ENCODE measurements at places on chromosomes 5 and 9.
A peak's percentile ranks its signal among the peaks of the same experiment; 100 is the strongest.

- DNase-seq = no peak
Measured at GRCh38 chr5:169646856-169647255, 9.8 kb downstream of the DOCK2 start.

GRCh38 chr9:127722055-127722745 lies 6.3 kb downstream of the TTC16 start:
- DNase-seq = no peak

- DNase-seq = no peak
Measured at GRCh38 chr5:32501071-32502002, 56.8 kb upstream of the ZFR start.

GRCh38 chr5:110873773-110874437 lies 135.1 kb downstream of the SLC25A46 start:
- DNase-seq = no peak

GRCh38 chr9:38079461-38080031 lies 10.5 kb upstream of the SHB start:
- DNase-seq = peak; percentile 92

DNA sequence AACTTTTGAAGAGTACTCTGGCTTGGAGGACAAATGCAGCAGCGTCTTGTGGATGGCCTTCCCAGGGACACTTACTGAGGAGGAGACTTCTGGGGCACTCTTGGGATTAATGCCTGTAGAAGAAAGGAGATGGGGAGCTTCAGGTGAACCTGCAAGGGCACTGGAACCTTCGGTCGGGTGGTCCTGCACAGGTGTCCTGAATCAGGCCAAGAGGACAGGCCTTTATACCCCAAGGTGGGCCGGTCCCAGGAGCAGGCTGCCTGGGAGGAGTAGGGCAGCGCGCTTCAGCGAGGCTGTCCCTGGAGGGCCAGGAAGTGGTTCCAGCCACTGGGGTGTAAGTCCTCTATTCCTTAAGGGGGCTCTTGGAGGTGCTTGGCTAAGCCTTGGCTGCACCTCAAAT lies 27.9 kb downstream of the GADD45G start:
- no peak for DNase-seq

- no peak for DNase-seq
Measured at GRCh38 chr5:5667136-5667554, 244.7 kb downstream of the ICE1 start.

DNA sequence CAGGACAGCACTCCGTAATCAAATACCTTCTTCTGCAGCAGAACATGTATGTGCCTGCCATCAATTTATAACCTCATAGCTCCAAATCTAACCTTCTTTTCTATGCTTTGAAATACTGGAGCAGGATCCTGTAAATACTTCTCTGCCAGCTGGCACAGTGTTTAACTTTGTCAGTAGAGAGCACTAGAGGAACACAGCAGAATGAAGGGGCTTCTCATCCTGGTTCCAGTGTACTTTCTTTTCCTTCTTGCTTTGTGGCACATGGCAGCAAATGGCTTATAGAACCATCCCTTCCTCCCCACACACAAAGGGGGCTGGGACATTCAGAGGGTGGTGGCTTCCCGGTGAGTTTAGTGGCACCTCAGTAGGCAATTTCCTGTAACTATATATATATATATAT lies 3.8 kb upstream of the FBXW11 start:
- peak; percentile 26 for DNase-seq

DNA sequence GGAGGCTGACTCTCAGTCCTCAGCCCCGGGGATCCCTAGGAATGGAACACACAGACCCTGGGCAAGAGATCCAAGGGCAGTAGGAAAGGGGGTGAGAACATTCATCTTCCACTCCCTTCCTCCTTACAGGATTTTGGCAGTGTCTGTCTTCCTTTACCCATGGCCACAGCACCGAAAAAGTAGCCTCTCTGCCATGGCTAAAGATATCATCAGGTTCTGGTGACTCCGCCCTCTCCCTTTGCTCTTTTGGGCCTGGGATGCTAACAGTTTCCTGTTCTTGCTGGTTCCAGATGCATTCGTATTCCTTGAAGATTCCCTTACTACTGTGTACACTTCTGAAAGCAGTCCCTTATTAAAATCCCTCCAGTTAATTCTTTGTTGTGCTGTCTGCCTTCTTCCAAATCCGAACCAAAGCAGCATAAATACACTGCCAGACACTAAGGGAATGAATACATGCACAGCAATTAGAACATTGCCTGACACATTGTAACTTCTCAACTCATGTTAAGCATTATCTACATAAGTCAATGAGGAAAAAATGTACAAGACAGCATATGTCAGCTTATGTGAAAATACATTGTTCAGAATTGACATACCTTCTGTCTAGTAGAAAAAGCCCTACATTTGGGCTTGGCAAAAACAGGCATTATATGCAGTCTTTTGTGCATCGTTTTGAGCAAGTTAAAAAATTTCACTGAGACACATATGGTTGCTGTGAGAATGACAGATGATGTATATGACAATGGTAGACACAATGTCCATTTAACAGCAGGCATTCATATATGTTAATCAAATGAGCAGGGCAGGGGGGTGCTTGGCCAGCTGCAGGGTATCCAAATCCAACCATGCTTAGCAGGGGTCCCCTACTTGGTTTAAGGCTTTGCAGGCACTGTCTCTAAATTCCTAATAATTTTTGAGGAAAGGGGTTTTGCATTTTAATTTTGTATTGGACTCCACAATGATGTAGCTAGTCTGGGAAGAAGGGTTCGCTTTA lies 58.8 kb upstream of the RAI14 start:
- no peak for DNase-seq

DNA sequence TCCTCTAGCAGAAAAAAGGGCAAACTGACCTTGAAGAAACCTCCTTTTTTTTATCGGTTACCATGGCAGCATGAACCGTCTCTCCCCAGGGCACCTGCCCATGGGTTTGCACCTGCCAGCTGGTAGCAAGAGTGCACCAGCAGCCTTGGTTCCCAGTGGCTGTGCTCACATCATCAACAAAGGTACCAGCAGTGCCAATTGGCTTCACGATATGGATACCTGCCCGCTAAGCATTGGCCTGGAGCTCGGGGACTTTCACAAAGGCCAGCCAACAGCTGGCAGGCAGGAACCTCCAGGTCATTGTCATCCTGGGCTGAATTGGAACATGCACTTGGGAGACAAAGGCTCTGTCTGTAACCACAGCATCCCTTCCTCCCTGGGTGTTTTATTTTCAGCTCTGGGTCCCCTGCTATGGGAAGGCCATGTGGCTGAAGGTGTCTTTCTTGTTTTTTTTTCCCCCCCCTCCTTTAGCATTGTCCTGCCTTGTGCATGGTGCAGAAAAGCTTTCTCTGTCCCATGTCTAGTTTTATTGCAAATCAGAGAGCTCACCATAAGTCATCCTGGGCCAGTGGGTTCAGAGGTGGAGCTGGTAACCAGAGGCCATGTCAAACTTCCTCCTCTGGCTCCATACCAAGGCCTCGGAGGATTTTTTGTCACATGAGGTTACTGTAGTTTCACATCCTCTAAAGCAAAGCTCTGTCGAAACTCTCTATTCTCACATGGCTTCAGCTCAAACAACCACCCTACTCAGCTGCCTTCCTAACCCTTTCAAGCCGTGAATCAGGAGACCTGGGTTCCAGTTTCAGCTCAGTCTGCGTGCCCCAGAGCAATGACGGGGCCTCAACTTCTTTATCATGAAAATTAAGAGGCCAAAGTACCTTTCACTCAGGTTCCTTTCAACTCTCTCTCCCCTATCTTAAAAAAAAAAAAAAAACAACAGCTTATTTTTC lies 145.5 kb upstream of the MAP3K1 start:
- DNase-seq = no peak

GRCh38 chr5:114830114-114830513 lies 339.6 kb downstream of the TRIM36 start:
- DNase-seq = no peak

- DNase-seq = peak; percentile 47
Measured at GRCh38 chr9:81320909-81321482, 368.4 kb downstream of the TLE1 start.

DNA sequence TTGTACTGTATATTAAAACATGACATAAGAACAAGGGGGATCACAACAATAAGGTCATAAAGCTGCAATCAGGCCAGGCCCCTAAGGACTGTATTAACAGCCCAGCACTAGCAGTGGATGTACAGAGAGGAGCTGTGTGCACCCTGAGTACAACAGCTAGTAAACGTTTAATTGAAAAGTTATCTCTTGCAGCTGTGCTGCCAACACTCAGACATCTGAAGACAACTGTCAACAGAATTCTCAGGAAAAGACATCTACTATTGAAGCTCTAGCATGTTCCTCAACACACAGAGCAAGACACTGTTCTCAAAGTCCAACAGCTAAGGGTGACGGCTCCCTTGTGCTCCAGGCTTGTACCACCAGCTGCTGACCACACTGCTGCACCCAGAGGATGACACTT lies 199.6 kb downstream of the DCP2 start:
- no peak for DNase-seq

DNA sequence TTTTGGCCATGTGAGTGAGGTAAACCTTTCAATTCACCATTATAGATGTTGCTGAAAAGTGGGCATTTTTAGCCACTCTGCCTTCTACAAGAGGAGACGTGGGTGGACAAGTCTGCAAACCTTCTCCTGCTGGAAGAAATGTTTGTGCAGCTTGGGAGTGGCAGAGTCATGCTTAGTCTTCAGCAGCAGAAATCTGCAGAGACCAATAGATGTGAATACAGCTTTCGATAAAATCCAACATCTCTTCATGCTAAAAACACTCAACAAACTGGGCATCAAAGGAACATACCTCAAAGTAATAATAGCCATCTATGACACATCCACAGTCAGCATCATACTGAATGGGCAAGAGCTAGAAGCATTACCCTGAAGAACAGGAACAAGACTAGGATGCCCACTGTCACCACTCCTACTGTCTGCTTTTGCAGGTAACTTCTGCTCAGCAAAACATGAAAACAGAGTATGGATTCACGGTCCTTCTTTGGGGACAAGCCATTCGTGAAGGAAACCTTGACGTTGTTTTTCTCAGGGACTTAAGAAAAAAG lies 91.3 kb downstream of the RALGPS1 start:
- DNase-seq = no peak

- DNase-seq = no peak
Measured at GRCh38 chr9:78319197-78320029, 22.5 kb downstream of the PSAT1 start.

DNA sequence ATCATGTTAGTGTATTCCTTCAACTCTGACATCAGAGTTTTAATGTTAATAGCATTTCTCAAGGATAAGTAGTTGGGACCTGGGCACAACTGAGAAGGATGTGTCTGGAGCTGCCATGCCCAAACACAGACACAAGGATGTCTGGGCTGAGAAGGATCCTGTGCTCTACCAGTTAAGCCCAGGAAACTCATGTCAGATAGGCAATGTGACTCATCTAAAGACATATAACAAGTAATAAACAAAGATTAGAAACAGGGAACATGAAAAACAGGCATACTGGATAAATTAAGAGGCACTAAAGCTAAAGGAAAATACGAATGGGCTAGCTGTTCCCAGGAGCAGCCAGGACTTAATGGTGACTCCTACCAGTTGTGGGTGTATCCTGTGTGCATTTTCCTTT lies 9.1 kb upstream of the EGFLAM start:
- DNase-seq = no peak

DNA sequence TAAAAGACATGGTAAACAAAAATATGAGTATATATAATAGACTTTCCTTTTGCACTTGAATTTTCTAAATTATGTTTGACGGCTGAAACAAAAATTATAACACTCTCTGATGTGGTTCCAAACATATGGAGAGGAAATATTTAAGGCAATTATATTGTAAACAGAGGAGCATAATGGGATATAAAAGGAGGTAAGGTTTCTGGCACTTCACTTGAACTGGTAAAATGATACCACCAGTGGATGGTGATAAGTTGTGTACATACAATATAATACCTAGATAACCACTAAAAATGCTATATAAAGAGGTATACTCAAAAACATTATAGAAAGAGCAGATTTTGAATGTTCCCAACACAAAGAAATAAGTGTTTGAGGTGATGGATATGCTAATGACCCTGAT lies 192.9 kb upstream of the RAD23B start:
- no peak for DNase-seq

GRCh38 chr9:137575716-137576411 lies 2.9 kb downstream of the DPH7 start:
- DNase-seq = no peak

- no peak for DNase-seq
Measured at GRCh38 chr5:154209591-154210081, 19.1 kb downstream of the GALNT10 start.

GRCh38 chr9:124869466-124869985 lies 7.6 kb downstream of the ARPC5L start:
- no peak for DNase-seq

DNA sequence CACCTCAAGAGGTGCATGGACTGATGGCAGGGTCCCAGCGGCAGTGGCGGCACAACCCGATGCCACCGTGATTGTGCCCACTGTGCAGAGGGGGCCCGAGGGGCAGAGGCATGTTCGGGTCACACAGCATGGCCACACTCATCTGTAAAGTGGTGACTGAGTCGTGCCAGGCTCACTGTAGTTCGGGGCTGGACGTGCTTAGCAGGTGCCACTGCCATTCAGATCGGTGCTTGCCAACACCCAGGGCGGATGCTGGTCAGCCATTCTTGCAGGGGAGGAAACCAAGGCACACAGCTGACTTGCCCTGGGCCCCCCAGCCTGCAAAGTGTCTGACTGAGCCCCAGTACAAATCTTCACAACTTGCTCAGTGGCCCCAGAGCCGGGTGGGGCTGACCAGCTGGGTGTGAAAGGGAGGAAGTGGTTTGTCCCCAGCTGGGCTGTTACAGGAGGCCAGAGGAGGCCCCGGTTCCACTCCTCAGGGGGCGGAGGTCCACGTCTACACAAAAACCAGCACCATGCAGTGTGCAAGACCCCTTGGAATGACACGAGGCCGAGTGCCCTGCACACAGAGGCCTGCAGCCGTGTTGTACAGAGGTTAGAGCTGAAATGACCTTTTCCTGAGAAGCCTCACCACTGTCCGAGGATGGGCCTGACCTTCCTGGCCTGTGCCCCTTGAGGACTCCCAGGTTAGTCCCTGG lies 17.9 kb downstream of the FGD3 start:
- no peak for DNase-seq

DNA sequence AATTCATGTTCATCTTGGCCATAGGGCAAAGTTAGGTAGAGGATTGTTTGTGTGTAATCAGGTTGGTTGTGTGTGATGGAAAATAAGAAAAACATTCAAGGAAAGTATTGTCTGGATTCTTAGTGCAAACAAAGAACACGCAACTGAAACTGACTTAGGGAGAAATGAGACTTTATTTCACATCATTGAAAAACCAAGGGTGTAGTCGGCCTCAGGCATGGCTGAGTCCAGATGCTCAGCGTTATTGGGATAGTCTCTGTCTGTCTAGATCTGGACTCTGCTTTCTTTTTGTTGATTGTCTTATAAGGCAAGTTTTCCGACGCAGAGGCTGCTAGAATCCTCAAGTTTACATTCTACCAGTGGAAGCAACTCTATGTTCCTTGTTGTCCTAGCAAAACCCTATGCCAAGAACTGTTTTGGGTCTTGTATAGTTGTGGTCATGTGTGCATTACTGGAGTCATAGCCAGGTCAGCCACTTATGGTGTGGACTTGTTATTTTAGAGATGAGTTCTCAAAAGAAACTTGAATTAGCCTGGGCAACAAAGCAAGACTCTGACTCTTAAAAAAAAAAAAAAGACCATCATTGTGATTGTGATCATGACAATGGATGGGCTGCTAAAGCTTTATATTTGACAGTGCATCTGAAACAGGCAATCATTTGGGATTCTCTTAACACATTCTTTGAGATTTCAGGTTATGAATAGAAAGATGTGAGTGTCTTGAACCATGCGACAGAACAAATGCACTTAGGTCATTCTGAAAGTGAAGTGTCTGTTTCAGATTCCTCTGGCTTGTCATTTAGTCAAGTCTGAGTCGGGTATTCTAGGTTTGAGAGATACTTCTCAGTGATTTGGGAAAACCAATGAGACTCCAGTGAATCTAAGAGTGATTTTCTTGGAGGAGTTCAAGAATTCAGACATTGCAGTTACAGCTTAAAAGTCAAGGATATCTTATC lies 82.6 kb downstream of the DOCK2 start:
- no peak for DNase-seq
